ENCODE measurements at places on chromosomes 5 and 9.

DNA sequence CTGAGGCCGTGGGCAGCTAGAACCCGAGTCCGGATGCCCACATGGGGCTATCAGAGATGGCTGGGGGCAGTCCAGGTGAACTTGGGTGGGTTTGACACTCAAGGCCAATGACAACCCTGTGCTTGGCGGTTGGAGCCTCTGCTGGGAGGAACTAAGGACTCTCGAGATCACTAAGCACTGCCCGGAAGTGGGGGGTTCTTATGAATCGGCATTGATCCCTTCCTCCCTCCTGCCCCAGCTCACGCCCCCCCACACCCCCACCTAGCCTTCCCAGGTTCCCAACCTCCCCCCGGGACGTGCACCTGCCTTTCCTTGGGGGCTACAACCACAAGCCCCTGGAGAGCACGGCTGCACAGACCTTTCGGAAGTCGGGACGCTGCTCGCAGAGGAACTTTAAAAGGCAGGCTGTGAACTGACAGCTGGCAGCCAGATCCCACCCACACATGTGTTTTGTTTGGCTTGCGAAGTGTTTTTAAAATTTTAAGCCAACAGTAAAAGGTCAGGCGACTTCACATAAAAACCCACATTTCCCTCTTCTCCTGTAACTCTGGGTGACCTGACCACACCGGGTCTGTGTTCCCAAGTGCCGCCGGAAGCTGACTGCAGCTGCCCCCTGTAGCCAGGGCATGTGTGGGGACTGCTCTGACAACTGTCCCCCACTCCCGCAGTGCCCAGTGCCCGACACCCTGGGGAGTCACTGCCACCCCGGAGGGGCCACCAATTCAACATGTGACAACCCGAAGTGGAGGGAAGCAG is 5.1 kb upstream of the RALGDS start:
- peak; percentile 24 for DNase-seq

GRCh38 chr5:158388021-158388420 is 529.1 kb upstream of the CLINT1 start:
- DNase-seq: no peak

- no peak for DNase-seq
These were observed 420.2 kb downstream of the CDH12 start for GRCh38 chr5:22432905-22433304.

- DNase-seq: no peak
These were observed 70.5 kb downstream of the FOCAD start for GRCh38 chr9:20754556-20754955.

- DNase-seq: no peak
These were observed 668.4 kb upstream of the CCNG1 start for GRCh38 chr5:162769019-162769418.

- DNase-seq: no peak
These were observed 27.8 kb downstream of the MAT2B start for GRCh38 chr5:163533223-163533622.

DNA sequence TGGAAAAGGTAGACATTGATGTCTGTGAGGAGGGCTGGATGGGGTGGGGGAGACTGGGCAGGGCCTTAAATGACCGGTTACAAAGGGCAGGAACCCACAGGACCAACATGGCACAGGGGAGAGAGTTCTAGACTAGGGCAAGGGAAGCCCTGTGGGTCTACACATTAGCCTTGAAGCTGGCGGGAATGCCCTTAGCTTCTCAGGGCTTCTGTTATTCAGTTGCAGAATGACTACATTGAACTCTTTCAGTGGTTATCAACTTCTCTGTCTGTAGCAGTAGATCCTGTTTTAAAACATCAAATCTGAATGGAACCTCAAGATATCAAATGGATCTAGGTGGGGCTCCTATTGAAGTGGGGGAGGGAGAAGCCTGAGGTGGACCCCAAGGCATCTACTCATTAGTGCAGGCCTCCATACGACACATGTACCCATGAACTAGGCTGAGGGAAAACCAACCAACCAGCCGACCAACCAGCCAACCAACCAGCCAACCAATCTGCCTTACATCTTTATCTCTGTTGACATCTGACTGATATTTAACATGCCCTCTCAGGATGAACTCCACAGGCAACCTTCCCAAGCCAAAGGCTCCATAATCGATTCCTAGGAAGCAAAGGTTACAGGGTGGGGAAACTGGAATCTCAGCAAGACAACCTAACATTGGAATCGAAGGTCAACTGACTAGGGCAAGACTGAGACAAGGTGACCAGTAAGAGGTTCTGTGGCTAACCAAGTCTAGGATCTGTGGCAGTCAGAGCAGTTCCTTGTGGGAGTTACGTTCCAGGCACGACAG is 48.3 kb downstream of the DAP start:
- DNase-seq: no peak

DNA sequence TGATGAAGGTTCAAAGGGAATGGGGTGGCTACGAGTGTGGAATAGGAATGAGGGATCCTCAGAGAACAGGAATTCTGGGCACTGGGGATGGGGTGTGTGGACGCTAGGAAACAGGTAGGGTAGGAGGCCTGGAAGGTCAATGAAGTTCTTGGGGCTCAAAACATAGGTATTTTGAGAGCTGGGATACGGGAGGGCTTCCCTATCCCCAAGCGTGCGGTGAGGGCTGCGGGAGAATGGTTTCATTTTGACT is 718 bp downstream of the QSOX2 start:
- DNase-seq: no peak

DNA sequence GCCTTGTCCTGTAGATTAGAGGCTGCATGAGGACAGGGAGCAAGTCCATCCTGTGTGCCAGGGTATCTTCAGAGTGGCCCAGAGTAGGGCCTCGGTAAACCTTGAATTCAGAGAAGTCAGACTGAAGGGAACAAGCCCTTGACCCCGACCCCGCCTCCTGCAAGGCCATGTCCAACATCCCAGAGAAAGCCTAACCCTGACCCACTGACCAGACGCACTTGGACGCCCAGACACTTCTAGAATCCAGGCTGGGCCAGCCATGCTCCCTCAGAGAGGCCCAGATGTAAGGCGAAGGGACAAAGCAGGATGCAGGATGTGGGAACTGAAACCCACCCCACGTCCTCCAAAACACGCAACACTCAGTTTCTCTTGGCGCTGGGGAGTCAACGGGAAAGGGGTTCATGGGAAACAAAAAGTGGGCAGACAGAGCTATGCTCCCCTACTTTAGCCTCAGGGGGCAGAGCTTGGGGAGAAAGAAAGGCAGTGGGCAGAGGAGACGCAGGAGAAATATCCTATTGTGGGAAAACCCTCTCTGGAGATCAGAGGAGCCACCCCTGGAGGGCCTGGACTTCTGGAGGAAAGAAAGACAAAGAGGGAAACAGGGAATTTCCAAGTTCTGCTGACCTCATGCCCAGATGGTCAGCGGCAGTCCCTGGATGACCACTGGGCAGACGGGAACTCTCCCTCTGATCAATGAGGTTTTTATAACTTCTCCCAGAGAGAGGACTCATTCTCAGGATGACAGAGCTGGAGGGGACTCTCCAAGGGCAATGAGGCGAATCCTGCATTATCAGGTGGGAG is 13.0 kb downstream of the TNIP1 start:
- DNase-seq: no peak

GRCh38 chr5:56011835-56012234 is 17.1 kb upstream of the IL6ST start:
- DNase-seq: no peak

Data from midbrain (tissue), 1 donor.